ENCODE measurements at places on chromosomes 11 and 22.

GRCh38 chr22:41768430-41768829 is 32.0 kb upstream of the CCDC134 start:
- DNase-seq = peak; percentile 76

GRCh38 chr11:92865352-92865751 is 104.1 kb upstream of the MTNR1B start:
- DNase-seq = no peak

GRCh38 chr11:76391021-76391420 is 9.9 kb downstream of the GVQW3 start:
- DNase-seq = no peak

GRCh38 chr22:43303166-43303565 is 40.0 kb downstream of the SCUBE1 start:
- no peak for DNase-seq

DNA sequence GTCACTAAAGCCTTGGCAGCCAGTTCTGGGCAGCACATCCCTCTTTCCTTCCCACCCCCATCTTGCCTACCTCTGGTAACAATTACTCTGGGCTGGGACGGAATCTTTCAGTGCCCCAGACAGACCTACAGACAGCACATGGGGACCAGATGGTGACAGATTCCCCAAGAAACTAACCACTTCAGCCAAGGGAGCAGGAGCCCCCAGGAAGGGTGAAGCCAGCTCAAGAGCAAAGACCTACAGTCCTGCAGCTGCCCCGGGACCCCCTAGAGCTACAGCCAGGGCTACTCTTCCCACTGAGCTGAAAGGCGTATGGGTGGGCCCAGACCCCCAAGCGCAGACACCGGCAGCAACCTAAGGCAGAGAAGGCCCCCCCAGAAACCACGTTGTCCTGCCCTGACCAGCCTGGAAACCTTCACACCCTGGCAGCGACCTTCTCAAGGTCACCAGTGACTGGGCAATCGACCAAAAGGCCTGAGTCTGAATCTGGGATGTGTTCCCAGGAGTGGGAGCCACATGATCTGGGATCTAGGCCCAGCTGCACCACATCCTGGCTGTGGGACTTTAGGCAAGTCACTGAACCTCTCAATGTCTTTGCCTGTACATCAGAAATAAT is 65.8 kb downstream of the LRRC32 start:
- DNase-seq = no peak

DNA sequence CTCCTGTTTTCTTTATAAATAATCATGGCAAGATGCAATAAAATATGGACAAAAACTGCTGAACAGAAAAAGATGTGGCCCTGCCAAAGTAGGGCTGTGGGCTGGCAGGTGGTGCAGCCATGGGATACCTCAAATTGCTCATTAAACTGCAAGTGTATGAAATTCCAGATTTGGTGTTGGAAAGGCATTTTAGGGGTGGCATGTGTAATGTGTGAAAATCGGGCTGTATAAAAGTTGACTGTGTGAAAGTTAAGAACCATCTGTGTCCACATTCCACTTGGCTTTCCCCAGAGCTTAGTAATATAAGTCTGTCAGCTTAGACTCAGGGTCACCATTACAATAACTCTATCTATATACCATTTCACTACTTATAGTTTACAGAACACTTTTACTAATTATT is 34.8 kb upstream of the FZD4 start:
- DNase-seq = no peak

DNA sequence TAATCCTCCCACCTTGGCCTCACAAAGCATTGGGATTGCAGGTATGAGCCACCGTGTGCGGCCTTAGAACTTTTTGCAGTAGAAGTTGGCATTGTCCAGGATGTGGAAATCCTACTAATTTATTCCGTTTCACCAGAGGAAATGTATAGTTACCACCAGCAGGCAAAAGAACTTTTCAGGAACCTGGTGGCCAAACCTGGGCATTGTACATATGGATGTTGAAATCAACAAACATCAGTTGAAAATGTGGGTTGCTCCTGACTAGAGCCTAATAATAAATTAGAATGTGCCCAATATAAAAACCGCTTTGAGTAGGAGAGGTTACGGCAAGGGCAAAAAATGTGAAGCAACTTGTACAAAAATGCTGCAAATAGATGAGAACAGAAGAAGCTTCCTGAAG is 40.7 kb upstream of the XBP1 start:
- DNase-seq = no peak

DNA sequence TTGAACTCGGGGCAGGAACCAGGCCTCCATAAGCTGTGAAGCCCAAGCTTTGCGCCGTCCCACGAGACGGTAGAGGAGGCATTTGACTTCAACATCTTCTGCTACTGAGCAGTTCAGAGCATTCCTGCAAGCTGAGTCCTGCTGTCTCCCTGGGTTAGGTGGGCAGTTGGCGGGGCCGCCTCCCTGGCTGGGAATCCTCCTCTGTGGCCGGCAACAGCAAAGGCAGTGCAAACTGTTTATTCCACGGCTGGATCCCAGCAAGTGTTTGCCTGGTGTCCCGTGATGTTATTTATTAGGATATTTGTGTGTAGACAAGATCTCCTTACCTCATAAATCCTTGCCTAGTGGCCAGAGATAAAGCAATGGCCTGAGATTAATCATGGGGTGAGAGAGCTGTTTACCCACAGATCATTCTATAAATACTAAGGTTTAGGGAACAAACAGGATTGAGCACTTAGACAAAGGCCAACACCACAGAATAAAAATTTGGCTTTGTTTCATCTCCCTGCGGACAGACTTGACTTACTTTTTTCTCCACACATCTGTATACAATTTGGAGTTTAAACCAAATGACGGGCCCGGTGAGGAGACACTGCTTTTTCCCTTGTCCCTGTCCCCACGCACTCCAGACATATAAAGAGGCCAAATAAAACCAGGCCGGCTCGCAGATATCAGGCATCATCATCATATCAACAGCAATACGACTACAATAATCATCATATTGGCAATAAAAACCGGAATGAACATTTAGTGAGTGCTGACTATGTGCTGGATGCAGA is 63.4 kb downstream of the NAT10 start:
- no peak for DNase-seq

- DNase-seq = peak; percentile 62
Measured at GRCh38 chr11:828506-829175, 922 bp downstream of the CRACR2B start.

DNA sequence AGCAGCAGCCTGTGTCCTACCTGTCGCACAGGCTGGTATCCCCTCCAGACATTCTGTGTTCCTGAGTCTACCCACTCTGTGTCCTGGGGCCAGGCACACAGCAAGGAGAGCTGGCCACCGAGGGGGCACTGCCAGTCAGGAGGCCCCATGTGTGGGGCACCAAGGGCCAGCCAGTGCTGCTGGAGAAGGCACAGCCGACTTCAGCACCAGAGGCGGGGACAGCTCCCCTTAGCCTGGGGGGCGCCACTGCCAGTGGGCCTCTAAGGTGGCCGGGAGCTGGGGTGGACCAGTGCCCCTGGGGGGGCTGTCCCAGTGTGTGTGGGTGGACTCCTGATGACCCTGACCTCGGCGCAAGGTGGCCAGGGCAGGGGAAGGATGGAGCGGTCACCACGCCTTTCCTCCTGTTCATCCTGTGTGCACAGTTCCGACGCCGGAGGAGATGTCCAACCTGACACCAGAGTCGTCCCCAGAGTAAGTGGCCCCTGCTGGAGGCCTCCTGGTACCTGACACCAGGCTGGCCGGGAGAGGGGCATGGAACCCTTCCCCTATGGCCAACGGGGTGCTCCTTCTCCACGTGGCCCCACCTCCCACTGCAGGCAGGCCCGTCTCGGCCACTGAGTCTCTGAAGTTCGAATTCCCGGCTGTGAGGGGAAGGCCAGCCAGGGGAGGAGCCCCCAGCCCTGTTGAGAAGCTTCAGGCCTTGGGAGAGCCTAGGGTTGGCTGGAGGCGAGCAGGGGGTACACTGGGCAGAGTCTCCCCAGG is 35.4 kb downstream of the MOB2 start:
- no peak for DNase-seq

DNA sequence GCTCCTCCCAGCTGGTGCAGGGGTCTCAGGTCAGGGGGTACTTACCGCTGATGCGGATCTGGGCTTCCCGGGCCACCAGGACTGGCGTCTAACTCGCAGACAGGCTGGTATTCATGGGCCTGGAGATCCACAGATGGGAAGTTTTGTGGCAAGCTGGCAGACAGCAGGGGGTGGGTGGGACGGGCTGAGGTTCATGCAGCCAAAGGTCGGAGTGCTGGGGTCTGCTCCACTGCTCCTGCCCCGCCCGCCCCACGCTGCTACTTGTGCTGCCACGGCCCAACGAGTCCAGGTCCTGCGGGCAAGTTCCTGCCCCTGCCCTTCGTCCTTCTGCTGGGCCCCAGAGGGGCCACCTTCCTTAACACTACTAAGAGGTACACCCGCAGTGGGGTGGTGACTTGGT is 3.1 kb downstream of the ACY3 start:
- no peak for DNase-seq

DNA sequence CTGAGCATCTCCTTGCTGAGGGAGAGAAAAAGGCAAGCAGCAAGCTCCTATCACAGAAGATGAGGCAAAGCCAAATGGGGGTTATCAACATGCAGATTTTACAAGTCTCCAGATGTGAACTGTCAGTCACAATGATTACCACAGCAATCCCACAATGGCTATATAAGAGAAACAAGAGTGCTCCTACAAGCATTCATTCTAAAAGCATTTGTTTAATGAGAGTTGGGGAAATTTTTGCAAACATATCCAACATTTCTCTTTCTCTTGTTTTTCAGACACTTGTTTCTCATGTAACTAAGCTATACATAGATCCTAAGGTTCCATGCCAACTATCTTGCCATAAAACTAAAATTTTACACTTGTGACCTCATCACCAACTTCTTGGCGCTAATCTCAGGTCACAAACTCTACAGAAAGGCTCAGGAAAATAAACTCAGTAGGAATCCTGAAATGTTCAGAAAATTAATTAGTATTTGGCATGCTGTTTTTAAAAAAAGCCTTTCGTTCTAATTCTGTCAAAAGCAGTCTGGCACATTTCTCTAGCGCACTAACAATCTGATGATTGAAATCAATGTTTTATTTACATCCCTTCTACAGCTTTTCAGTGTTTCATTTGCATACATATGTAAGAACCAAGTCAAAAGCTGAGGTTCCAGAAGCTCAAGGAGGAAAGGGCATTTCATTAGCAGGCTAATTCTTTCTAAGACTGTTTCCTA is 199.5 kb downstream of the TTC28 start:
- DNase-seq = no peak

GRCh38 chr11:14290422-14290821 is 68.6 kb downstream of the RRAS2 start:
- DNase-seq = no peak

DNA sequence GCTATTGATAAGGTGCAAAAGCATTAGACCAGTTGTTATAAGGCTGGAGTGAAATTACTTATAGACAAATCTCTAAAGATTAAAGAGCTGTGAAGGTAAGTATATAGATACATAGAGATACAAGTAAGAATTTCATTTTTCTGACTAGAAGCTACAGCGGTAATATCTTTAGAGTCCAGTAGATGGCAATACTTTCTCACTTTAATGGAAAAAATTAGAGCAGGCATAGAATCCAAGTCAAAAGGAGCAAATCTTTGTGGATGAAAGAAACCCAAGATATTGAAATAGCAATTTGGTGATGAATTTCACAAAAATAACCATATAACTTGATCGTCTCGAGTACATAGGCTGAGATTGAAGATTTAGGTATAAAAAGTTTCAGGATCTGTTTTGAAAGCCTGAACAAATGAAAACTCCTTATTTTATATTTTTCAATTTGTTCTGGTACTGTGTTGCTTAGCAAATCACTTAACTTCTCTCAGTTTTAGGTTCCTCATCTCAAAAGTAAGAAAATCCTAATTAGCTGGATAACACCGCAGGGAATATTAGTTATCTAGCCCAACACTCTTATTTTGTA is 81.9 kb downstream of the UVRAG start:
- peak; percentile 76 for DNase-seq

GRCh38 chr22:44889255-44889878 is 120.4 kb downstream of the PHF21B start:
- DNase-seq = no peak

DNA sequence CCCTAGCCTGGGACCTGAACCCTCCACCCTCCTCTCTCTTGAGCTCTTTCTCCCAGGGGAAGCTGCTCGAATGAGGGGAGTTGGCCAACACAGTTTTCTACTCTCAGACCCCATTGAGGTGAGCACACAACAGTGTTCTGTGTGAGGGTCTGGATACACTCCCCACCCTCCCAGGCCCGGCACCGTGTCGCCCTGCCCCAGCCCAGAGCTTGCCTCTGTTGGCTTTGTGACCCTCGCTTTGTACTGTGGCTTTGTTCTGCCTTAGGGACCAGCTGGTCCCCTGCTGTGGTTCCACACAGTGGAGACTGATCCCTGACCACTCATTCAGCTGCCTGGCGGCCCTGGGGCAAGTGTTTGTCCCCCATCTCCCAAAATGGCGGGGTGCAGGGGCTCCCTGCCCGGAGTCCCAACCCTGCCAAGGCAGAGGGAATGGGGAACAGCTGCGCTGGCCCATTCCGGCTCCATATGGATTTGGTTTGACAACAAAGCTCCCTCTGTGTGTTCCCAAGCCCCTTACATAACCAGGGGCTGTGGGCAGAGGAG is 8.3 kb downstream of the ST3GAL4 start:
- DNase-seq = no peak

DNA sequence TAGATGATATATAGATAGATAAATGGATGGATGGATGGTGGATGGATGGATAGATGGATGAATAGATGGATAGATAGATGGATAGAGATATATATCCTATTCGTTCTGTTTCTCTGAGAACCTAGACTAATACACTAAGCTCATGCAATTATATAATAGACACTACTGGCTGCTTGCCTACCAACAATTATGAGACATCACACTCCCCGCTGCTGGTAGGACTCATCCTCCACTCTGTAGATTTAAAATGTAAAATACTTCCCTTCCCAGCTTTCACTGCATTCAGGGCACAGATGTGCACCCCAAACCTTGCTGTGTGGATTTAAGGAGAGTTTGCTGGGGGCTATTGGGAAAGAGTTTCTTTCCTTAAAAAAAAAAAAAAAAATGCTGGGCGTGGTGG is 28.3 kb upstream of the RCN1 start:
- DNase-seq = no peak

DNA sequence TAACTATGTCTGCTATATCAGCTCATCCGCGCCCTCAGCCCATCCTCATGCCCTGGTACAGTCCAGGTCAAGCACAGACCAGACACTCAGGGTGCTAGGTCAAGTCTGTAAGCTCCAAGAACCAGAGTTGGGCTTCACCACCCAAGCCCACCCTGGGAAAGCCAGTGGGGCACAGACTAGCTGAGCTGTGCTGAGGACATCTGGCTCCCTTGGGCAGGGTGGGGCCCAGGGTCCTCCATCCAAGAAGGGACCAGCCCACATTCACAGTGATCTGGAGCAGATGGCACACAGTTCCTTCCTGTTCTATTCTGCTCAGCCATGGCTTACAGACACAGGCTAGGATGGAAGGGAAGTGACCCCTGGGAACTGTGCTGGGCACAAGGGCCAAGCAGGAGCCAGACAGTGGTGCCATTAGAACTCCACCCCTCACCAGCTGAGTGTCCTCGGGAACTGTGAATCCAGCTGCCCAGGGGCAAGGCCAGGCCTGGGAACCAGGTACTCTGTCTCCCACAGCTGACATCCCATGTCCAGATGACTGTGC is 9.1 kb downstream of the P2RY6 start:
- no peak for DNase-seq

Measured in KBM-7 (cell line).